ENCODE measurements at places on chromosomes 7 and 10.

GRCh38 chr10:13913897-13914296 lies 327.1 kb downstream of the PRPF18 start:
- no peak for DNase-seq

GRCh38 chr7:7792056-7792455 lies 73.6 kb upstream of the RPA3 start:
- no peak for DNase-seq

- peak; percentile 89 for DNase-seq
Observed at GRCh38 chr7:156892821-156893706, at the start of gene LMBR1. LMBR1 (minus strand) TSS chr7:156893183; CDS start chr7:156892993, 190 bp downstream.

DNA sequence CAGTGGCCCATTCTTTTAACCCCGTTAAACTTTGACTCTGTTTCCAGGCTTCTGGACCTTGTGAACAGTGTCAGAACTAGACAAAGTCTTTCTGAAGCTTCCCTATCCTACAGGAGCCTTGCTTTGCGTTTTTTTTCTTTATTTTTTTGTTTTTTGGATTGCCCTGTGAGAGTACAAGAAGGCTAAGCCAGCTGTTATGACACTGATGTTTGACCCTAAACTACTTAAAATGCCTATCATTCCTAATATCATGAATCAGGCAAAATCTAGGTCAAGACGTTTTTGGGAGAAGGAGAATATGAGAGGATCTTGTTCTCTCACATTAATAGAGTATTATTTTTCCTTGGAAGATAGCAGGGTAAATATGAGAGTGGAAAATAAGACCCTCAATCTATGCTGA lies 79.8 kb downstream of the EPDR1 start:
- no peak for DNase-seq

DNA sequence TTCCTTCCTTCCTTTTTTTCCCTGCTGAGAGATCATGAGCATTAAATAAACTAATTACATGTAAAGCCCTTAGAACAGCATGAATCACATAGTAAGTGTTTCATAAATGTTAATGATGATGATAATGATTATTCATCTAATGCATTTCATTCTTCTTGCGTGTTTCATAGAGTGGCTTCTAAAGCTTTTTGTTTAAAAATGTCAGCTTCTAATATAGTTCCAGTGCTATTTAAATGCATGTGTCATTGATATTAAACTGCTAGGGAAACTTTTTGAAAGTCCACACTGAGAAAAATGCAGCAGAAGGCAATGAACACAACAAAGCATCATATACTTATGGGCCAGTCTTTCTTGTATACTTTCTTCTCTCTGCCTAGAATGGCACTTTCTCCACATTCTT lies 894.8 kb downstream of the REEP3 start:
- DNase-seq: no peak

- no peak for DNase-seq
Observed at GRCh38 chr7:87570178-87570577, 30.5 kb downstream of the ABCB1 start.

DNA sequence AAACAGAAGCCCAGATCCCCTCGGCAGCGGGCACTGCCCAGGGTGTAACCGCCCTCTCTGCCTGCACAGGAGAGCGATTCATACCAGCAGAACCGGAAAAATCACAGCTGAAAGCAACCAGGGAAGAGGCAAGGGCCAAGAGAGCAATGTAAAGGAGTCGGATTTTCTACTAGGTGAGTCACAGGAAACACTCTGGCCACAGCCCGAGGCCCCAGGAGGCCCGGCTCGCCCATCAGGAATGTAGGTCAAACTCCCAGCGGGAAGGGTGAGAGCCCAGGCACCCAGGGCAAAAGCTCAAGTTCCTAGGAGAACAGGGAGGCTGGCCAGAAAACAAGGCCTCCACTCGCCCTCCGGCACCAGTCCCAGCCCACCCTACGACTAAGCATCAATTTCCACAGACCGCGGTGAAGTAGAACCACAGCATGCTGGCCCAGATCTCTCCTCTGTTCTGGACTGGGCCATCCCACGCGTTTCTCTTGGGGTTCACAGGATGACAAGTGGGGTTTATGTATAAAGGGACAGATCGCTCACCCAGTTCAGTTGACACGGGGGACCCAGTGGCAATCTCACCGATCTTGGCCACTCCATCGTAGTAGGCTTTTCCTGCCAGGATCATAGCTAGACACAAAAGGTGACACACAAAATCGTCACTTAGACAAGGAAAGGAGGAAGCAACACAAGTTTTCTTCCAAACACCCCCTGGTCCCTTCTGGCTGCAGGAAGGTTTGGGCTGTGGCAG lies 46.2 kb downstream of the BAIAP2L1 start:
- DNase-seq: no peak

DNA sequence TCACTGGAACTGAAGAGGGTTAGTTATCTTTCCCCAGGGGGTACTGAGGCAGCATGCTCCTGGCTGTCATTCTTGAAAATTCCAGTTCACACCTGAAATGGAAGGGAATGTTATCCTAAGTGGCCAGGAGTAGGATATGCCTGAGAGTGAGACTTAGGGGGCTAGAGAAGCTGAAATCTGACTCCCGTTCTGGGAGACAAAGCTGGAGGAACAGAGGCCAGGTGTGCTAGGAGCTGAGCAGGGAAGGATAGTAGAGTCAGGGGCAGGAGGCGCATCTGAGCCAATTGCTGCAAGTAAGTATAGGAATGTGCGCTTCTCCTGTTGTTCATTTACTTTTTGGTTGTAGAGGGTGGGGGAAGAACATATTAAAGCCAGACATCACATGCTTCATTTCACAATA lies 58.1 kb upstream of the KIAA1217 start:
- no peak for DNase-seq

DNA sequence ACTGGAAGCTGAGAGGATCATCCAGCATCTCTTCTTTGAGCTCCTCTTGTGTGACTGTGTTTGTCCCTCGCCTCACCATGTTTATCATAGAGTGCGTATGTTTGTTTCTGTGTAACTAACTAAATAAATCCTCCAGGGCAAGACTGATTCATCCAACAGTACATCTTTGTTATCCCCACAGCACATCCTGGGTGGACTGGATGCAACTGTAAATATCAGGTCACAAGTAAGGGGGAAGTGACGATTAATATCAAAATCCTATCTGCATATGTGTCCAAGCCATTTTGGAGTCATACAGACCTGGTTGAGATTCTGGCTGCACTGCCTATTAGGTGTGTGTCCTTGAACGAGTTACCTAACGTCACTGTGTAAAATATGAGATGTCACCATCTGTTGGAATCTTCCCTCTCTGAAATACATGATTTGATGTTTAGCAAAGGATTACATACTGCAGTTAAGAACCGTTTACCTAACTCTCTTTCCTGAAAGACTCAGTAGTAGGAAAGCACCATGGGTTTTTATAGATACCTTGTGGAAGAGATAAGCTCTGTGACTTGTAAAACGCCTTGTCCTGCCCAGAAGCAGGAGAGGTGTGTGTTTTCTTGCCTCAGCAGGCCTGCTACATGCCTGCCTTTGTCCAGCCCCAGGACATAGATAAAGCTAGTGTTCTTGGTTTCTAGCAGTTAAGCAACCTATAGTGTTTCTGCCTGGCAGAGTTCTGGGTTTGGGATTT lies 25.8 kb downstream of the WBP1L start:
- DNase-seq: no peak

- no peak for DNase-seq
Observed at GRCh38 chr10:73559590-73559989, 31.6 kb downstream of the USP54 start.

GRCh38 chr10:128902031-128902710 lies 564.9 kb upstream of the MGMT start:
- no peak for DNase-seq

DNA sequence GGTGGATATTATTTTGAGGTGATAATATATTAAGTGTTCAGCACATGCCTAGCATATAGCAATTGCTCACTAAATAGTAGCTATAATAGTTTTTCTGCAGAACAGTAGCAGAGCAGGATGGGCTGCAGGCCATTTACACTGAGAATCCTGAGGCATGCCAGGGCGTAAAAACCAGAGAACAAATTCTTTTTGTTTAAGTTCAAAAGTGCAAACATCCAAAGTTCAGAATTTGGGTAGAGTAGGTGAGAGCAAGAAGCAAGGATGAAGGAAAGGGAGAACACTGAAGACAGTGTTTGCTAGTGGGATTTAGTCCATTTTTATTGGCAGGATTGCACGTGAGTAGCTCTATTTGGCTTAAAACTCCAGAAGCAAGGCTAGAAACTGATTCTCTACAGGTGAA lies 72.0 kb upstream of the RHOBTB1 start:
- DNase-seq: no peak

GRCh38 chr7:44375926-44376342 lies 50.5 kb upstream of the CAMK2B start:
- DNase-seq: no peak

DNA sequence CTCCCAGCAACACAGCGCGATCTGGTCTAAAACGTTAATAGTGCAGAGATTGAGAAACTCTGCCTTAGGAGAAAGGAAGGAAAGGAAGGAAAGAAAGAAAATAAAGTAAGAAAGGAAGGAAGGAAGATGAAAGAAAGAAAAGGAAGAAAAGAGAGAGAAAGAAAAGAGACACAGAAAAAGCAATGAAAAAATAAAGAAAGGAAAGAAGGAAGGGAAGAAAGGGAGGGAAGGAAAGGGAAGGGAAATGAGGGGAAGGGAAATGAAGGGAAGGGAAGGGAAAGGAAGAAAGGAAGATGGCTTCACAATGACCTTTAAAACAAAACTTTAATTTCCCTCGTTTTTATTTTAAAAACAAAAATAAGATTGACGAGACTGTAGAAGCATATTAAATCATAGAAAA lies 173.1 kb downstream of the ITGA8 start:
- no peak for DNase-seq

DNA sequence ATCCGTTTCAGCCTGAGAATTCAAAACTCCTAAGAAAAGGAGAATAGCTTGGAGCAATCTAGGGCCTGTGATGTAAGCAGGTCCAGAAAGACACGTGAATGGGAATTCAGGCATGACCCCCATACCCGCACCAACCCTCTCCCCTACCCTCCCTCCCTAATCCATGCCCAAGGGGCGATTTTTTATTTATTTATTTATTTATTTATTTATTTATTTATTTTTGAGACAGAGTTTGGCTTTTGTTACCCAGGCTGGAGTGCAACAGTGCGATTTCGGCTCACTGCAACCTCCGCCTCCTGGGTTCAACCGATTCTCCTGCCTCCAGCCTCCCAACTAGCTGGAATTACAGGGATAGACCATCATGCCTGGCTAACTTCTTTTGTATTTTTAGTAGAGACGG lies 16.6 kb upstream of the EIF4H start:
- no peak for DNase-seq

DNA sequence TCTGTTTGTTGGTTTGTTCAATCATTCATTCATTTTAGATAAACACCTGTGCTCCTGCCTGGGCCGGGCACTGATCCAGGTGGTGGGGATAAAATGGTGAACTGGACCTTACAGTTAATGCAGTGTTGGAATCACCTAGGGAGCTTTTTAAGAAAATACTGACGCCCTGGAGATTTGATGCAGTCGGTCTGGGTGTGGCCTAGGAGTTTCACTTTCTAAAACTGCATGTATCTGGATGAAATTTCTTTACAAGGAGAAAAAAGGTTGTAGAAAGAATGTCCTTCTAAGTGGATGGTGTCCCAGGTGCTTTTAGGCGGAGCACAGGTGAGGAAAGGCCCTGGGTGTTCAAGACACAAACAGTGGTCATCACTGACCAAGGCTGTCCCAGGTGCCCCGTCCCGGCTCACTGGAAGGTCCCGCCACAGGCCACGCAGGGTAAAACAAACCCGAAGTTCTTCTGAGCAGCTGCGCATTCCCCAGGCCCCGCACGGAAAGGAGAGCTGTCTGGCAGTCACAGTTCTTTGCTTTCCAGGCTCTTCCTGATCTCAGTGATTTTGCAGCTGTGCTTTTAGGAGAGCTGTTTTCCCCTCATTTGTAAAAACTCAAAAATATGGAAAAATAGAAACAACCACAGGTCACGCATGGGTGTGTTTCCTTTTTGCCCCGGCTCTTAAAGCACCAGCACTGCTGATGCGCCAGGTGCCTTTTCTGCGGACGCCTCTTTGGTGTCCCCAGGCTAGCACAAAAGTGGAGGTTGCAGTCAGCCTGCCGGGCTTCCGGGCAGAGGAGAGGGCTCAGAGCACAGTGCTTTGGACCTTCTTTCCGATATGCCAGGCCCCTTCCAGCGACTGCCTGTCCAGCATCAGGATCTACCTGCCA lies 161.9 kb downstream of the GRK5 start:
- no peak for DNase-seq

- no peak for DNase-seq
Observed at GRCh38 chr10:90884431-90884830, 12.7 kb downstream of the RPP30 start.

DNA sequence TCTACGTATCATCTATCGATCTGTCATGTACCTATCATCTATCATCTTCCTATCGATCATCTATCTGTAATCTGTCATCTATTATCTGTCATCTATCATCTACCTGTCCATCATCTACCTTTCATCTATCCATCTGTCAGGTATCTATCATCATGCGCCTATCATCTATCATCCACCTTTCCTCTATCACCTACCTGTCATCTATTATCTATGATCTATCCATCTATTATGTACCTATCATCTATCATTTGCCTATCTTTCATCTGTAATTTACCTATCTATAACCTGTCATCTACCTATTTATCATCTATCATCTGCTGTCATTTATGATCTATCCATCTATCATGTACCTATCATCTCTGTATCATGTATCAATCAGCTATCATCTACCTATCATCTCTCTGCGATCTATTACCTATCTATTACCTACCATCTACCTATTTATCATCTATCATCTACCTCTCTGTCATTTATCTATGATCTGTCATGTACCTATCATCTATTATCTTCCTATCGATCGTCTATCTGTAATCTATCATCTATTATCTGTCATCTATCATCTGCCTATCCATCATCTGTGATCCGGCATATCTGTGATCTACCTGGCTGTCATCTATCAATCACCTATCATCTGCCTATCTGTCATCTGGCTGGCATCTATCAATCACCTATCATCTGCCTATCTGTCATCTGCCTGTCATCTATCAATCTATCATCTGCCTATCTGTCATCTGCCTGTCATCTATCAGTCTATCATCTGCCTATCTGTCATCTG lies 1.6 kb upstream of the VIPR2 start:
- no peak for DNase-seq

DNA sequence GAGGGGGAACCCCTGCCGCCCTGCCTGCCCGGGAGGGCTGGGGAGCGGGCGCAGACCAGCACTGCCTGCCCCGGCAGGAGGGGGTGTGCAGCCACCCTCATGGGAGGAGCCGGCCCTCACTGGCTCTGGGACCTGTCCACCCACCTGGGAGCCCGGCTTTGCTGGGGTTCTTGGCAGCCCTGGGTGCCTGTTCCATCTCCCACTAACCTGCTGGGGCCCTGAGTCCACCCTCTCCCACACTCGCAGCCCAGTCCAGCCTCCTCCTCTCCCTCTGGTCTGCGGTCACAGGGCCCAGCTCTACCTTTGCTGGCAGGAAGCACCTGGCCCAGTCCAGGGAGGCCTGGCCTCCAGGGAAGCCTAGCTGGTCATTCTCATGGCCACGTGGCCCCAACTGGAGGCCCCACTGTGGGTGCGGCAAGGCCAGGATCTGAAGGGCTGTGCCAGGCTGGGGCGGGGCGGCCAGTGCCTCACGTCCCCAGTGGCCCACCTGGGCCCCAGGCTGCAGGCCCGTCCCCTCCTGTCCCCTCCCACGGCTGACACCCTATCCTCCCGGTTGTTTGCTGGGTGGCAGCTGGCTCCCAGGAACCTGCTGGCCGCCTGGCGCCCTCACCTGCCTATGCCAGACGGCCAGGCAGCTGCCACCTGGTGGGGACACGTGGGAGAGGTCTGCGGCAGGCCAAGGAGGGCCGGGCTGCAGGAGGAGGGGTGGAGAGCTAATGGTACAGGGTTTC lies at the start of gene TMEM184A:
Gene TMEM184A, minus strand, starts transcription at position 393 of the 731 bp plus-strand sequence. CDS start 721 bp downstream, outside the sequence.
- no peak for DNase-seq

GRCh38 chr10:49505076-49505475 lies 33.8 kb downstream of the ERCC6 start:
- no peak for DNase-seq

GRCh38 chr10:119701861-119702260 lies 24.0 kb upstream of the INPP5F start:
- DNase-seq: no peak
